ENCODE measurements at places on chromosomes 1 and 21.
A peak's percentile ranks its signal among the peaks of the same experiment; 100 is the strongest.

GRCh38 chr1:146032631-146033219 is 11.2 kb upstream of the HJV start:
- DNase-seq = peak; percentile 61

DNA sequence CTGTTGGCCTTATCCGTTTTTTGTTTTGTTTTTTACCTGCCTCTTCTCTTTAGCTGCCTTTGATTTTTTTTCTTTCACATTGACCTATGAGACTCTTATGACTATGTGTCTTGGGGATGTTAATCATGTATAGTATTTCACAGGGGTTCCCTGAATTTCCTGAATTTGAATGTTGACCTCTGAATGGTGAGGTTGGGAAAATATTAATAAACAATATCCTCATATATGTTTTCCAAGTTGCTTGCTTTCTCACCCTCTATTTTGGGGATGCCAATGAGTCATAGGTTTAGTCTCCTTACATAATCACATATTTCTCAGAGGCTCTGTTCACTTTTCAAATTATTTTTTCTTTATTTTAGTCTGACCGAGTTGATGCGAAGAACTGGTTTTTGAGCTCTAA is 29.6 kb downstream of the GBP5 start:
- DNase-seq = no peak

DNA sequence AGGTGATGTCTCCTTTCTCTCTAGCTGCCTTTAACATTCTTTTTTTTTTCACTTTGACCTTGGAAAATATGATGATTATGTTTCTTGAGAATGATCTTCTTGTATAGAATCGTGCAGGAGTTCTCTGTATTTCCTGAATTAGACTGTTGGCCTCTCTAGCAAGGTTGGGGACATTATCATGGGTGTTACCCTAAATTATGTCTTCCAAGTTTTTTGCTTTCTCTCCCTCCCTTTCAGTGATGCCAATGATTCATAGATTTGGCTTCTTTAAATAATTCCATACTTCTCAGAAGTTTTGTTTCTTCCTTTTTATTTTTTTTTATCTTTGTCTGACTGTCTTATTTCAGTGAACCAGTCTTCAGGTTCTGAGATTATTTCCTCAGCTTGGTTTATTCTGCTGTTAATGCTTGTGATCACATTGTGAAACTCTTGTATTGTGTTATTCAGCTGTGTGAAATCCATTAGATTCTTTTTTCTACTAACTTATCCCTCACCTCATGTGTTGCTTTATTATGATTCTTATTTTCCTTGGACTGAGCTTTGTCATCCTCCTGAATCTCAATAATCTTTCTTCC is 268.4 kb upstream of the NRIP1 start:
- no peak for DNase-seq

- no peak for DNase-seq
Observed at GRCh38 chr1:45644661-45645060, 20.8 kb upstream of the CCDC17 start.

GRCh38 chr1:208047975-208048374 is 137.1 kb upstream of the CD34 start:
- no peak for DNase-seq

DNA sequence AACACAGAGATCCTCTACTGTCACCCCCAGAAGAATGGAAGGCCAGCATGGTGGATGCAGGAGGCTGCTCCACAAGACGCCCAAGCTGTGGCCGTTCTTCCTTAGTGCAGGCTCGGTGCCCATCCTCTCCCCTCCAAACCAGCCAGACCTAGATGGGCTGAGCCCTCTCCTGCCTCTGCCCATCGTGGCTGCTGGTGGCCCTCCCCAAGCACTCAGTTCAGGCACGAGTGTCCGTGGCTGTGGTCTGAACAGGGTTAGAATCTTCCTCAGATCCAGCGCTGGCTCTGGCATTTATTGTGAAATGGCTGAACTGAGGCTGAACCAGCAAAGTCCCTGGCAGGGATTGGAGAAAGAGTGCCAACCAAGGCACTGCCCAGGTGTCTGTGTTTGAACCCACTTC is 59.5 kb downstream of the TRIM11 start:
- no peak for DNase-seq

GRCh38 chr1:108553905-108554304 is 6.0 kb upstream of the EEIG2 start:
- DNase-seq = peak; percentile 10

GRCh38 chr1:162186406-162186805 is 116.9 kb downstream of the NOS1AP start:
- no peak for DNase-seq

GRCh38 chr1:178487070-178487615 is 9.6 kb downstream of the CLEC20A start:
- DNase-seq = no peak

DNA sequence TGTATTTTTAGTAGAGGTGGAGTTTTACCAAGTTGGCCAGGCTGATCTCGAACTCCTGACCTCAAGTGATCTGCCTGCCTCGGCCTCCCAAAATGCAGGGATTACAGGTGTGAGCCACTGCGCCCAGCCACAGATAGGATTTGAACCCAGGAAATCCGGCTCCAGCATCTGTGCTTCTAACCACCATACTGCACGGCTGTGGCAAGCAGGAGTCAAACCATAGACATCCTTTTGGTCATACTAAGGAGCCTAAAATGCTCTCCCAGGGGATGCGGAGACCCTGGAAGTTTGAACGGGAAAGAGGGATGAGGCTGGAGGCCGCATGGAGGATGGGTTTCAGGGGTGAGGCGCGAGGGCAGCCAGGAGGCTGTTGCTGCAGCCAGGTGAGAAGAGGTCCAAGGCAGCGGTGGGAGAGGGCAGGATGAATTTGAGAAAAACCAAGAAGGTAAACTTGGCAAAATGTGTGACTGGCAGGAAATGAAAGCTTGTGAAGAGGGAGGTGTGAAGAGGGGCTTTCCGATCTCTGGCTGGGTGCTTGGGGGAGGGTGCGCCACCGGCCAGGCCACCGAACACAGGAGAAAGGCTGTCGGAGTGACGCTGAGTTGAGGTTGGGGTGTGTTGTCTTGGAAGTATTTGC is 24.0 kb upstream of the CDK18 start:
- no peak for DNase-seq

DNA sequence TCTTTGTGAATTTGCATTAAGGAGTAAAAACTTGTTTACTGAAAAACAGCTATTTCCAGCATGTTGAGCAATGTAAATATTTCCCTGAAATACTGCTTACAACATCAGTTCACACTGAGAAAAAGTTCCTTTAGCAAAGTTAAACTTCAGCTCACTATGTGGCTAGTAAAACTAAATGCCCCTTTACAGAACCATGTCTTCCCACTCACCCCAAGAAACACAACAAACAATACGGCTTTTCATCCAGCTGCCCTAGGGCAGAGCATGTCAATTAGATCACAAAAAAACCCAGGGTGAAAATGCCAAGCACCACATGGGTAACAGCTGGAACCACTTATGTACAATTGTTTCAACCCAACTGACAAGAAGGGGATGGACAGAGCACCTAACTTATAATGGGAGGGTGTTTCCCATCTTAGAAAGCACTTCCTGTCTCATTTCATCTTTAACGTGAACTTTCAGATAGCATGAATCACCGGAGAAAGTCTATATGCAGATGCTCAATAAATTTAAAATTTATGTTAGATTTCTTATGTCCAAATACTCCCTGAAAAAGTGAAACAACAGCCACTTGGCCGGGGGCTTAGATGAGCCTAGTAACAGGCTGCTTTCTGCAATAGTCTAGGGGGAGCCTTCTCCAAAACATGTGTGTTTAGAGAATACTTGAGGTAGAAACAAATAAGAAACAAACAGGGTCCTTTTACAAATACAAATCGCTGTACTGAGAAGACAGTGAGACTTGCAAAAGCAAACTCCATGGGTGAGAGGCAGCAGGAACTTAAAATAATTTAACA is 6.6 kb downstream of the NID1 start:
- DNase-seq = no peak

GRCh38 chr1:155140630-155140953 is 261 bp upstream of the DPM3 start:
- no peak for DNase-seq

DNA sequence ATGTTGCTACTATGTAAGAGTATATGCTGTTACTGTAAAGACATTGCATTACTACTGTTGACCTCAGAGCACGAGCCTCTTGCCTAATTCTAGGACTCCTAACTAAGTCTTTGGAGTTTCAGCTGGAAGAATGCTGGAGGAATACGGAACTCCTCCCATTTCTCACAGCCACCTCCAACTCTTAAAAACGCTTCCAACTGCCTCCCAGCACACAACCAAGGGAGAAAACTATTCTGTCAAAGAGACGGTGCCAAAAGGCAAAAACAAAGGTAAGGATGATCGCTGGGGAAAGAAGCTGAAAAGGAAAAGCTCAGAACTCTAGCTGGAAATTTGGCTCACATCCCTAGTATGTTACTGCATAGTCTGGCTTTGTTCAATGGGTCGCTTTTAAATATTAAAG is at the start of gene FMO2:
TSS of gene FMO2 (plus strand) at position 210 of the 400 bp plus-strand sequence. CDS start 414 bp downstream, outside the sequence.
- DNase-seq = no peak

DNA sequence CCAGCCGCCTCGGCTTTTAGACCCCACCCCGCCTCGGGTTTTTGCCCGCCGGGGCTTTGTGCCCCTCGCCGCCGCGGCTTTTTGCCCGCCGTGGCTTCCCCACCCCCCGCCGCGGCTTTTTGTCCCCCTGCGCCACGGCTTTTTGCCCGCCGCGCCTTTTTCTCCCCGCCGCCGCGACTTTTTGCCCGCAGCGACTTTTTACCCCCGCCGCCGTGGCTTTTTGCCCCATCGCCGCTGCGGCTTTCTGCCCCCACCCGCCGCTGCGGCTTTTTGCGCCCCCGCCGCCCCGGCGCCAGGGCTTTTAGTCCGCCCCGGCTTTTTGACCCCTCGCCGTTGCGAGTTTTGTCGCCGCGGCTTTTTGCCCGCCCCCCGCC is 474.4 kb downstream of the FAM72C start:
- no peak for DNase-seq

DNA sequence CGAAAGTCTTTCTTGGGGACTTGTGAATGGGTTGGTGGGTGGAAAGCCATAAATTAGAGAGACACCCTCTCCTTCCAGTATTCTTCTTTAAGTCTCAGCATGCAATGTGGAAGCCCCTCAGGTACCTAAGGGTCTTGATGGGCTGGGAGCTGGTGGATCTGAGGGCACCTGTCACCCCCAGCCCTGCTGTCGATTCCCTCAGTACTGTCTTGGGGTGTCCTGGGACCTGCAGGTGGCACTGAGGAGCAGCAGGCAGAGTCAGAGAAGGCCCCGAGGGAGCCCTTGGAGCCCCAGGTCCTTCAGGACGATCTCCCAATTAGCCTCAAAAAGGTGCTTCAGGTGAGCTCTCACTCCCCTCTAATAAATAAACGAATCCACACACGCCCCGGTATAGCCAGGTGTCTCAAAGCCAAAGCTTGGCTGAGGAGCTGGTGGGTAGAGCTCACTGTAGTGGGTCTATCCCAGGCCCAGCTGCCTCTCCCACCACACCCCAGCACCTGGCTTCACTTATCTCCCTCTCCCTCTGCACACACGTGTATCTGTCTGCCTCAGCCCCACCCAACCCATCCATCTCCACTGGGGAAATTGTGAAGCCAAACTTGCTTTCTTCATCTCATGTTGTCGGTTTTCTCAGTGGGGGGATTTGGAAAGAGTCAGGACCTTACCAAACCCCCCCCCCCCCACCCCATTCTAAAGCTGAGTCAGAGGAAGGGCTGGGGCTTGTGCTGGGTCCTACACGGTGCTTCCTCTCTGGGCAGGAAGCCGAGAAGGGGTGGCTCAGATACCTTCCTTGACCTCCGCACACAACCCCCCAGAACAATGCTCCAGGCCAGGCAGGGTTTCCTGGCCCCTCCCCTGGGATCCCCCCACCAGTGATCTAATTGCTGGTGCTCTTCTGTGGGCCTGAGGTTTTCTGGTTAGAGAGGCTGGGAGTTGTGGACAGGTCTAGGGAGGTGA is 1.6 kb downstream of the ADAM15 start:
- DNase-seq = peak; percentile 29

GRCh38 chr1:214439352-214440119 is 111.9 kb downstream of the PTPN14 start:
- DNase-seq = no peak

DNA sequence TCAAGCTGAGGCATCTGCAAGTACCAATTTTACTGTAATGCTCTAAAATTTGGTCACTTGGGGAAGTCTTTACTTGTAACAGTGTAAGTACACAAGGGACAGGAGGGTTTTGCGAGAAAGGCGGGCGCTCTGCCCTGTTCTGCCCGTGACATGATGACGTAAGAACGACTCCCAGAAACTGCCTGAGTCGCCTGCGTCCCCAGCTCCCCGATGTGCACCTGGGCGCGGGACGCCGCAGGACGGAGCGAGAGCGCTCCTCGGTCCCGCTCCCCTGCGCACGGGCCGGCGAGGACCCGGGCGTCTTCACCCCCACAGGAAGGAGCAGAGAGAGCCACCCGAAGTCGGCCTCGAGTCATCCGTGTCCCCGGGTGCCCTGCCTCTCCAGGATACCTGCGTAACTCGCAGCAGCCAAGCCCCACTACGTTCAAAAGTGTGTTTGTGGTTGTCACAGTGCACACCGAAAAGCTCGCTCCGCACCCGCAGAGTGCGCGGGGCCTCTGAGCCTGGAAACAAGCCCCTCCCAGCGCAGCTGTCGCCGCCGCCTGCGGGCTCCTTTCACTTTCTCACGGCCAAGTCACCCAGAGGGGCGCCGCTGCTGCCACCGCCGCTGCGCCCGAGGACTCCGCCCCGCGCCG is 3.3 kb upstream of the ZBTB18 start:
- peak; percentile 44 for DNase-seq

- DNase-seq = peak; percentile 77
Observed at GRCh38 chr1:198156111-198156744, 570 bp upstream of the NEK7 start.

GRCh38 chr1:231192620-231193163 is 30.8 kb downstream of the TRIM67 start:
- peak; percentile 80 for DNase-seq

DNA sequence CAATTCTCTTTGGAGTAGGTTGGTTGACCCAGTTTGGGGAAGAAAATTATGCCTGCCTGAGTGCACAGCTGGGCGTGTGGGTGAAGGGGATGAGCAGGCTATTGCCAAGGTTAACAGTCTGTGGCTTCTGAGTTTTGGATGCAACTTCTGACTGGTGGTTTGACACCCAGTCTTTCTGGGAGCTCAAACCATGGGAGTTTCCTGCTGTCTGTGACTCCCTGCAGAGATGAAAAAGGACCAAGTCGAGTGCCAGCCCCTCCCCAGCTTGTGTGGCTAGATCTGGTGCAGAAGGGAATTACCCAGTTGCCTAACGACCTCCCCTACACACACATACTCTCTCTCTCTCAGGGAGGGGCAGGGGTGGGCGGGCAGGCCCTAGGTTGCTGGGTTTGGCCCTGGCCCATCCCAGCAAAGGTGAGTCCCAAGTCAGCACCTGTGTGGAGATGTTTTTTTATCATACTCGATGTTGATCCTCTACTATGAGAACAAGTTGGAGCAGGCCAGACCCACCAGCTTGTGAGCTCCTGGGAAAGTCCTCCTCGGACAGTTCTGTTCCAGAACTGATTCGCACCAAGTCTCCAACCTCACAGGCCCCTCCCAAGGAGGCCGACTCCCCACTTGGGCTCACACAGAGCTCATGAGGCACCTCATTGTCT is 28.2 kb downstream of the PKP1 start:
- no peak for DNase-seq
